Left cardiac atrium (tissue), 4 donors: ENCODE measurements at places on chromosomes 3 and 15. TPM values are rescaled to one million over a fixed set of nuclear protein-coding genes. Genes with fewer than 3 reads are reported as not detected.

DNA sequence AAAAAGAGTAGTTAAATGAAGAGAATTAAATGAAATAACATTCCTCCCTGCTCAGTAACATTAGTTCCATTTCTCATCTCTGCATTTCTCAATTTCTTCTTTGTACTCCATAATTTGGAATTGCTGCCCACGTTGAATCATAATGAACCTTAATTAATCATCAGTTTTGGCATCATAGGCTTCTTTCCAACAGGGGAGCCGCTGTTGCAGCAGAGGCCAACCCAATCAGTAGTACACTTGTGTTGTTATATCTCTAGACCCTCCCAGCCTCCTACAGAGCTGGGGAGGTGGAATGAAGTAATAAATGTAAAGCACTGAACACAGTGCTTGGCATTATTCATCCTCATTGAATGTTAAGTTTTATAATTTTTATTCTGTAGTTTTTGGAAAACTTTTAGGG, 240.7 kb downstream of the CHST2 start:
- DNase-seq: no peak

DNA sequence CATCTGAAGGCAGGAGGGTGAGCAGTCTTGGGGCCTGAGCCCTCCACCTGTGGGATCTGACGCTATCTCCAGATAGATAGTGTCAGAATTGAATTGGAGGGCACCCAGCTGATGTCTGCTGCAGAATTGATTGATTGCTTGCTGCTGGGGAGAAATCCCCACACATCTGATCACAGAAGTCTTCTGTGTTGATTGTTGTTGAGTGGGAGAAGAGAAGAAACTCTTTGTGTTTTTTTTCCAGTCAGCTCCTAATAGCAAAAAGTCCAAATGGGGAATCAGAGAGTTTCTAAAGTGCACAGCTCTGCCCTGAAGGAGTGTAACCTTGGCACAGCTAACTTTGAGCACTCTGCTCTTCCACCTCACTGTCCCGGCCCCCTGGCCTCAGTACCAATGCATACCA, 66.1 kb downstream of the RAB11A start:
- DNase-seq: no peak

DNA sequence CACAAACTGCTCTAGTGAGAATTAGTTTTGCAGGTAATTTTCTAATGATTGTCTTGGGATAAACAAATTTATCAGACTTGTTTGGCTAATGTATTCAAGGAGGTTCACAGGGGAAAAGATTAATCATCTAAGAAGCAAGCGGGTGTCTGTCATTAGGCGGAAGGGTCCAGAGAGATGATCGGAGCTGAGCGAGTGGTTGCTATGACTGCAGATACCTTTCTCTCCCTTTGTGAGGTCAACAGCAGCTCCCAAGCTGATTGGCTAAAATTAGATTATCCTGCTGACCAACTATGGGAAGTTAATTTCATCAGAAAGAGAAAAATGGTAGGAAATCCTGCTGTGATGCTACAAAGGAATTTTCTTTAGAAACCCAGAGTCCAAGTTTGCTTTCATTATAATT, 276.0 kb downstream of the SOX2 start:
- DNase-seq: no peak

DNA sequence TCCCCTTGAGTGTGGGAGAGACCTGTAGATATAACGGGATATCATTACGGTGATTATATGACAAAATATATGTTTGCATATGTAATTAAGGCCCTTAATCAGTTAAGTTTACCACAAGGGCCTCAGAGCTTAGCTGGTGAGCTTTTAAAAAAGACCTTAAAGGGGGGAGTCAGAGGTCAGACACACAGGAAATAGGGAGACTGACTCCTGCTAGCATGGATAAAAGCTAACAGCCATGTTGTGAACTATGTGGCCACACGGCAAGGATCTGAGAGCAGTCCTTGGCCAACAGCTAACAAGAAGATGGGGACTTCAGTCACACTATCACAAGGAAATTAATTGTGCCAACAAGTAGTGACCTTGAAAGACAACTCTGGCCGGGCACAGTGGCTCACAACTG, 3.1 kb downstream of the STAG1 start:
- no peak for DNase-seq

Gene ANKRD63
- not detected for total RNA-seq

- no peak for DNase-seq
Observed at GRCh38 chr15:29849716-29850115, 27.4 kb upstream of the TJP1 start.

Gene SPATA12
- not detected for total RNA-seq

DNA sequence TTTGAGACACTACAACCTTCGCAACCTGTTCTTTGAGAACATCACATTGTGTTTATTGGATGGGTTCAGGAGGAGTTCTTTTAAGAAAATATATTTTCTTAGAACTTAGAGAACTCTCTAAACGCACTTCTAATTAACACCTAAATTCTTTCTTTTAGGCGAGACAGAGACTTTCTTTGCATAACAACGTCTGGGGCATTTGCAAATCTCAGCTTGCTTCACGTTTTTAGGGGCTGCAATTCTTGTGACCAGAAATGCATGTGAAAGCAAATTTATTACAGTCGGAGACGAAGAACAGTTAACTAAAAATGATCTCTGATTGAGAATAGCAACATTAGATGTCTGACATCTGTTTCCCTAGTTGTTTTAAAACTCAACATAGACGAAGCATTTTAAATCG, 568.3 kb upstream of the ZNF717 start:
- DNase-seq: no peak

- DNase-seq: no peak
Observed at GRCh38 chr3:52128118-52128683, 26.0 kb downstream of the POC1A start.

Gene STRC
- 0.12 TPM for total RNA-seq

GRCh38 chr15:47661661-47662180, 55.6 kb upstream of the SEMA6D start:
- DNase-seq: no peak

DNA sequence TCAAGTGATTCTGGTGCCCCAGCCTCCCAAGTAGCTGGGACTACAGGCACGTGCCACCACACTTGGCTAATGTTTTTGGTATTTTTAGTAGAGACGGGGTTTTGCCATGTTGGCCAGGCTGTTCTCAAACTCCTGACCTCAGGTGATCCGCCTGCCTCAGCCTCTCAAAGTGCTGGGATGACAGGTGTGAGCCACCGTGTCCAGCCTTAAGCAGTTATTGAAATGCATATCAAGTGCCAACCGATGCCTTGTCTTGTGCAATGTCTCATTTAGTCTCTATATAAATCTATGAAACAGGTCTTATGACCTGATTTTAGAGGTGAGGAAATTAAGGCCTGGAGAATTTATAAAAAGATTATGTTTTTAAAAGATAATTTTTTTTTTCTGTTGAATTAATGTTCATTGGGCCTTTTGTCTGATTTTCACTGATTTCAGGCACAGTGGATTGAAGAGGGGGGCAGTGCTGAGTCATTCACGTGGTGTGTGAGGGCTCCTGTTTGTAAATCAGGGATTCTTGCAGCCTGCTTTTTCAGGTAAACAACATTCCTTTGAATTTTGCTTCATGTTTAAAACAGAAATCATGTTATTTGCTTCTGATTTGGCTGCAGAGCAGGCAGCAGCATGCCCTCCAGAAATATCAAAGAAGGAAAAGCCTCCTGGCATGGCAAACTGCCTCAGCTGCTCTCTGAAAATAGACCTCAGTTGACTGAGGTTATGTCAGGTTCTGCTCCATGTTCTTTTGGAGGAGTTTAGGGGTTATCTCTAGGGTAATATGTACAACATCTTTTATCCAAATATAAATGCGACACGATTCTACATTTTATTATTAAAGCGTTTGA, 407.0 kb upstream of the RGMA start:
- no peak for DNase-seq

GRCh38 chr3:146655333-146655996, 50.3 kb upstream of the PLSCR5 start:
- no peak for DNase-seq

DNA sequence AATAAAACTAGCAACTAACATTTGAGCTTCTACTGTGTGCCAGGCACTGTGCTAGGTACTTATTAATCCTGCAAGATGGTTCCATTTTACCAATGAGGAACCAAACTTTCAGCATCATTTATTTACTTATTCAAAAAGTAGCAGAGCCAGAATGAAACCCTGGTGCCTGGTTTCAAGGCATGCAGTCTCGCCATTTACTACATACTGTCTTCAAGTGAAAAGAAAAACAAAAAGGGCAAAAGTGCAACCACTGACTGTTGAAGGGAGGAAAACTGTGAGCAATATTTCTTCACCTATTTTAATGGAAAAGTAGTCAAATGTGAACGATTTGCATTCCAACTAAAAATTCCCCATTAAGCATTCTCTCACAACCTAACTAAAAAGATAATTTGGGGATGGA, 8.7 kb downstream of the DCUN1D1 start:
- no peak for DNase-seq

- DNase-seq: no peak
Observed at GRCh38 chr15:69529141-69529540, 76.5 kb downstream of the RPLP1 start.
